ENCODE measurements at places on chromosomes 4 and X.

DNA sequence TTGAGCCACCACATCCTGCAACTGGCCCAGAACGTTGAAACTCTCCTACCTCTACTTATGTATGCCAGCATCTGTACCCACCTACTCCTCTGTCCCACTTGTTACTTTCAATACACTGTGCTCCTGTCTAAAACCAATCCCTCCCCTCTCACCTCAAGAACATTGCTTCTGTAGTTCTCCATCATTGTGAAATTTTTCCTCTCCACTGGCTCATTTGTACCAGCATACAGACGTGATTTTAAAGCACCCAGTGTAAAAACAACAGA lies 25.5 kb upstream of the USO1 start:
- no peak for DNase-seq

- no peak for DNase-seq
Observed at GRCh38 chrX:11097933-11098332, 13.2 kb upstream of the HCCS start.

- no peak for DNase-seq
Observed at GRCh38 chrX:23287191-23287725, 47.4 kb upstream of the PTCHD1 start.

GRCh38 chr4:66273110-66273509 lies 602.8 kb upstream of the EPHA5 start:
- DNase-seq = no peak

- DNase-seq = no peak
Observed at GRCh38 chr4:2882341-2882740, 38.7 kb downstream of the ADD1 start.

GRCh38 chrX:17990532-17990931 lies 129.4 kb upstream of the RAI2 start:
- no peak for DNase-seq

DNA sequence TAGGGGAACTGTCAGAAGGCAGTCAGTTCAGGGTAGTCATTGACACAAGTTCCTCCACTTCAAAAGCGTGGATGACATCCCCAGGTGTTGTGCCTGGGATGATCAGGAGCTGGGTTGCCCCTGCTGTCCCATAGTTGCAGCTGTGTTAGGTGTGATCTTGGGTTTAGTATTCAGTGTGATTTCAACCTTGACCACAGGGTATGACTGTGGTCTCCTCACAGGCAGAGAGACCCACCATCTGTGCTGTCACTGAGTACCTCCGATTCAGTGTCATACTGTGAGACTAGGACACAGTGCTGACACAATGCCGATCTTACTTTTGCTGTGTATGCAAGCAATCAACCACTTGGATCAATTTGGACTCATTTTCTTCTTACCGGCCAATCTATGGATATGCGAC lies 25.2 kb downstream of the FOXR2 start:
- DNase-seq = no peak

DNA sequence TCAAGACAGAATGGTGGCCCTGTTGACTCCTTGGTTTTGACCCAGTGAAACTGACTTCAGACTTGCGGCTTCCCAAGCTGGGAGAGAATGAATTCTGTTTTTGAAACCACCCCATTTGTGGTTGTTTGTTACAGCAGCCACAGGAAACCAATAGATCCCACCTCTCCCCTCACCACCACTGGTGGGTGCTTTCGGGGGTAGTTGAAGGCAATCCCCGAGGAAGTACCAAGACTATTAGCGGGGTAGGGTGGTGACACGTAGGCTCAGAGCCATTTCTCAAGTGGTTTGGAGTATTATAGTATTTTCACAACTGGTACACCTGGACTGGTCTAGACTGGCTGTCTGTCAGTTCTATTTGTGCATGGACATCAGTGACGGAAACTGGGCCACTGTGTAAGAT lies 189.1 kb upstream of the RBPJ start:
- DNase-seq = no peak

DNA sequence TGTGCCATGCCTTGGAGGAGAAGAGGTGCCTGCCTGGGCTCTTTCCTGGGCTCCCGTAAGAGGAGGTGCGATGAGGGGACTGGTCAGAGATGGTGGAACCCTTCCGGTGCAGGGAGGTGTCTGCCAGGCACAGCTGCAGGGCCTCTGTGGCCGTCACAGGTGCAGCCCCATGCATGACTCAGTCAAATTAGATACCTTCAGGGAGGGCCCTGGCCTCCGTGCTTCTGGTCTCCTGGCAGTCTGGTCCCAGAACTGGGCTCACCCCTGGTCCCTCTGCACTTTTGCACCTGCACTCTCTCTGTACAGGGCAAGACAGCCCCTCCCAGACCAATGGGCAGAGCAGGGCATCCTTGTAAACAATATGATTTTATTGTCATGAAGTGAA lies 49.9 kb upstream of the LRPAP1 start:
- no peak for DNase-seq

DNA sequence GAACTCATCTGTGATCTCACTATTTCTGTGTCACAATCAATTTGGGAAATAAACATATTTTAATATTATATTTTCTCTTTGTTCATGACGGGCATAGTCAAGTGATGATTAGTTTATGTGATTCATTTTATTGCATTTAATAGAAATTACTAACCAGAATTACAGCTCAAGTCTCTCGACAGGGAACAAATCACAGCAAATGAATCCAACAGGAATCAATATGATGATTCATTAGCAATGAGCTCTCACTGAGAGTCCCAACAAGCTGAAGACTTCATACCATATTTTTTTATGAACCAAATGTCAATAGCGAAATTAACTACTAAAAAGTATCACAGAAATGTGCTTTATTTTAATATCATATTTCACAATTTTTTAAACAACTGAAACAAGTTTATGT lies 649.7 kb downstream of the GRID2 start:
- DNase-seq = no peak

GRCh38 chrX:22365460-22365859 lies 92.7 kb downstream of the CBLL2 start:
- DNase-seq = no peak

DNA sequence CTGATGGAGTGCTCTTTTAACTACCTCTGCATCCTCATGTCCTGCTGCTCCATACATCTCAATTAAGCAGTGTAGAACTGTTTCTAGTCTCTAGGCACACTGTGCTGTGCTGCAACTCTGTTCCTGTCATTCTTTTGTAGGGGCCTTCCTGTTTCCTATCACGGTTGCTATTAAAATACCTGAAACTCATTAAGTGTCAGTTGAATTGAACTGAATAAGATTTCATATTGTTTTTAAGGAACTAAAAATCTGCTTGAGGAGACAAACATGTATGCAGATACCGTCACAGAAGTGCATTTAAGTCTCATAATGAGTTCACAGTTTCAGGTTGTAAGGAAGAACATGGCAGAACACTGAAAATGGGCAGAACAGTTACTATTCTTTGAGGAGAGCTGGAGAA lies 170.1 kb downstream of the LARP7 start:
- no peak for DNase-seq

DNA sequence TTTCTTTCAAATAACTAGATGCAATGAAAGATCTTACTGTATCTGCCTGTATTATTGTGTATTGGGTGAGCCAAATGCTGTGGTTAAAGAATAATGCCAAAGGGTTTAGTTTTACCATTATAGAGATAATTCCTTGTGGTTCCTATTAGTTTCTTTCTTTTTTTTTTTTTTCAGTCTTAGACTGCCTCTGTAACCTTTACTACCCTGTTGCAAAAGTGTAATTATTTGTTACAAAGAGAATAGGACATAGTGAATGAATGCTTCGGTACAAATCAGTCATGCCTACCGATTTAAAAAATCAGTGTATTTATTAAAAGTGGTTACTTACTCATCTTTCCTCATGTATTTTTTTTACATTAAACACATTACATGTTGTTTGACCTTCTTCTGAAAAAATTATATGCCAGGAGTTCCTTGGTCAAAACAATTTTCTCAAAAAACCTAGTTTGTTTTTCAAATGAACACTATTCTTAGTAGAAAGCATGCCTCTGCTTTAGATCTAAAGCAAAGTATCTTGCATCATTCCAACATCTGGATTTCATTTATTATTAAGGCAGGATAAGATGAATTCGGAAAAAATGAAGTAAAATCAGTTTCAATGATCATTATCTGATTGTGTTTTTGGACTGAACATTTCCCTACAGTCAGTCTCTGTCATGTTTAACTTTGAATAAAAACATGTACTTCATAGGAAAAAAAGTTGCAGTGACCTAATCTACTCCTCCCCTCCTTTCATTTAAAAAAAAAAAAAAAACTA lies 21.2 kb upstream of the SYNPO2 start:
- no peak for DNase-seq

- DNase-seq = no peak
Observed at GRCh38 chrX:33989936-33990335, 142.2 kb downstream of the FAM47A start.
